ENCODE measurements at places on chromosomes 12 and 14. TPM values are rescaled to one million over a fixed set of nuclear protein-coding genes. Genes with fewer than 3 reads are reported as not detected.
A peak's percentile ranks its signal among the peaks of the same experiment; 100 is the strongest.

DNA sequence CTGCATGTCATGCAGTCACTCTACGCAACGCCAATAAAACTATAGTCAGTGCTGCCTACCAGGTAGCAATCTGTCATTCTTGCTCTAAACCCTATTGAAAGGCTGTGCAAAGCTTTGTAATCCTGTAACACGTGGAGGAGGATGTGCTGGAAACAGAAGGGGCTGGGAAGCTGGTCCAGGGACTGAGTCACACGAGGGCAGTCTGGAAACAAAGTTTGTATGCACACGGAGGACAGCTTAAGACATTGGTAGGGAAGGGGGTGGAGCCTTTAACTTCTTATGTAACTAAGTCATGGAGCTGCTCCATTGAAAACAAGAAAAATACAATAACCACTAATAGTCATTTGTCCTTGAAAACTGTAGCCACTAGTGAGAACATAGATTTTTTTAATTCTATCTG lies 128.0 kb downstream of the BCAT1 start:
- H3K4me3 ChIP-seq, result no peak overlapping the region

GRCh38 chr12:96117460-96117859 lies 76.7 kb upstream of the ELK3 start:
- no peaks in the 10 kb centered on the region for H3K36me3 ChIP-seq
- H3K27ac ChIP-seq, result no peak overlapping the region
- no peak overlapping the region for H3K4me3 ChIP-seq
- no peak for DNase-seq

GRCh38 chr14:105065280-105066228 lies at the start of gene GPR132:
Gene GPR132, minus strand, starts transcription at chr14:105065430. Its CDS starts 10,010 bp downstream, at chr14:105055420.
- no peak within 1 kb of the TSS for H3K27ac ChIP-seq
- no peaks in the 10 kb centered on the region for H3K27me3 ChIP-seq
- H3K36me3 ChIP-seq, result no peaks in the 10 kb centered on the region
- H3K4me1 ChIP-seq, result peaks cover 13% of the 10 kb centered on the region

DNA sequence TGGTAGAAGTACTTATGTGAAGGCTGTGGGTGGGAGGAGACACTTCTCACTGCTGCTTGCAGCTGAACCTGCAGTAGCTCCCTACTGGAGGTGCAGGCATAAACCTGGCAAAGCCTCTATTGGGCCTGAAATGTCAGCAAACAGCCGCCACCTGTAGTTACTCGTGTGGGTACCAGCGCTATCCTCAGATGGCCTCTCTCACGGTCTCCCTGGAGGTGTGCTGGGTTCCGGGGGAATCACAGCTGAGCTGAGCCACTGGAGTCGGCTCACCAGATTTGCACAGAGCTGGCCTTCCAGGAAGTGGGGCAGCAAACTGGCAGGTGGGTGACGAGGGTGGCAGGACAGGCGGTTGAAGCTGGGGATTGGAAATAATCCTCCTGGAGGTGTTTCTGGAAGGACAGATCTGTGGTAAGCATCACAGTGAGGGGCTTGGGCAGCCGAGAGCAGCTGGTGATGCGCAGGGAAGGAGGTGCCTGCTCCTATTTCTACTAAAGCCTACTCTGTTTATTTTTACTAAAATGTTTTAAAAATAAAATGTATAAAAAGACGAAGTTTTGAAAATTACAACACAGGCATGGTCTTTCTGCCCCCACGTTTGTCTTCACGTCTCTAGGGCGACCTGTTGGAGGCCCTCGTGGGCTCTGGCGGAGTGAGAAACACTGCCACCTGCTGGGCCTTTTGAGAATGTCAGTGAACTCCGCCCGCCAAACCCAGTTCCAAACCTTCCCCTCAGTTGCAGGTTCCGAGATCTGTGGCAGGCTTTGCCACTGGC lies 67.8 kb upstream of the PLEKHG3 start:
- no peaks in the 10 kb centered on the region for H3K36me3 ChIP-seq
- no peak overlapping the region for H3K4me3 ChIP-seq
- H3K27me3 ChIP-seq, result no peaks in the 10 kb centered on the region
- H3K27ac ChIP-seq, result no peak overlapping the region
- DNase-seq, result peak; percentile 81

DNA sequence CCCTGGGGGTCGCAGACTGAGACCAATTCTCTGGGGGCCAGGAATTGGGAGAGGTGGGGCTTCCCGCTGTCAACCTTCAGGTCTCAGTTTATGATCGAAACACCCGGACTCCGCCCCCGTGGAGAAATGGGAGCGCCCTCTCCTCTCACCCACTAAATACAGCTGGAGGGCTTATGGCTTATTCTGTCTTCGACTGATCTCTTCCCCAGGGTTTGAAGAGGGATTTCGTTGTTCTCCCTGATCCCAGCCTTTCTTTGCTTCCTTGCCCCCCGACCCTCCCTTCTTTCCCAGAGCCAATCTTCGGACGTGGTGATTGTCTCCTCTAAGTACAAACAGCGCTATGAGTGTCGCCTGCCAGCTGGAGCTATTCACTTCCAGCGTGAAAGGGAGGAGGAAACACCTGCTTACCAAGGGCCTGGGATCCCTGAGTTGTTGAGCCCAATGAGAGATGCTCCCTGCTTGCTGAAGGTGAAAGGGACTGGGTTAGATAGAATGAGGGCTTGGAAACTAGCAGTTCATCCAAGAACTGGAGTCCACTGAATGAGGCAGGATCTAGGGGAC lies 607 bp downstream of the OS9 start:
- H3K27me3 ChIP-seq, result peaks cover 23% of the 10 kb centered on the region
- DNase-seq, result peak; percentile 58
- peak overlapping the region; percentile 24 for H3K27ac ChIP-seq
- H3K4me1 ChIP-seq, result peaks cover 6% of the 10 kb centered on the region

- H3K4me1 ChIP-seq, result peaks cover 13% of the 10 kb centered on the region
- H3K27ac ChIP-seq, result no peak overlapping the region
- no peak overlapping the region for H3K4me3 ChIP-seq
- H3K27me3 ChIP-seq, result no peaks in the 10 kb centered on the region
- no peaks in the 10 kb centered on the region for H3K36me3 ChIP-seq
- no peak for DNase-seq
Measured at GRCh38 chr12:105927564-105927963, 211.2 kb downstream of the NUAK1 start.

- peaks cover 3% of the 10 kb centered on the region for H3K27me3 ChIP-seq
- peaks cover 7% of the 10 kb centered on the region for H3K4me1 ChIP-seq
- H3K36me3 ChIP-seq, result no peaks in the 10 kb centered on the region
- DNase-seq, result no peak
Measured at GRCh38 chr14:38290601-38291188, 34.8 kb upstream of the CLEC14A start.

DNA sequence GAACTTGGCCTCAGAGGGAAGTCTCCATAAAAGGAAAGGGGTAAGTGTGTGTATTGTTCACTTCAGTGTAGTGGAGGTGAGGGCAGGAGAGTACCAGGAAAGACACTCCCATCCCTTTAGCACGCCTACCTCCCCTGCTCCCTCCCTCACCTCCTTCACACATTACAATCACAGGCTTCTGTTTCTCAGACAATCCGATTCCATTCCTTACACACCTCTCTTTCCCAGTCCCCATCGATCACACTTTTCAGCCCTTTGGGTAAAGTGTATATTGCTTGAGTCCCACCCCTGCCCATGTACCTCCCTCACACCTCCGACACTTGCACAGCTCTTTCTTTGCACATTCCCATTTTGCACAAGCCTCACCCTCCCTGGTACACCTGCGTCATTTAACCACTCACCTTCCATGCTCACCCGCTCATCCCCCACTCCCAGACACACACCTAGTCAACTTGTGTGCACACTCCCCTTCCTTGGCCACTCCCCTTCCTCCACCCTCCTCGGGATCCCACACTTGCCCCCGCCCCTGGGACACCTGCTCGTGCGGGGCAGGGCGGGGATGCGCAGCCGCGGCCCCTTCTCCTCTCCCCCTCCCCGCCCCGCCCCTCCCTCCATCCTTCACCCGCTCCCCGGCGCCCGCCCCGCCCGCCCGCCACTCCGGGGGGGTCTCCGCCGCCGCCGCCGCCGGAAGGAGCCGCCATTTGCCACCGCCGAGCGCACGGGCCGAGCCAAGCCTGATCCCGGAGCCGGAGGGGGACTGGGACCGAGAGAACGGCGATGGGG lies at the start of gene MARCHF9:
TSS of gene MARCHF9 (plus strand) at position 693 of the 783 bp plus-strand sequence. CDS start 426 bp downstream, outside the sequence.
- H3K27ac ChIP-seq, result no peak within 1 kb of the TSS
- H3K27me3 ChIP-seq, result peaks cover 29% of the 10 kb centered on the region
- H3K4me1 ChIP-seq, result peaks cover 31% of the 10 kb centered on the region
- DNase-seq, result peak; percentile 82

The SLC38A4 gene
- 2.5 TPM for total RNA-seq

GRCh38 chr12:125299840-125300239 lies 234.6 kb downstream of the AACS start:
- peaks cover 7% of the 10 kb centered on the region for H3K4me1 ChIP-seq
- no peaks in the 10 kb centered on the region for H3K27me3 ChIP-seq
- H3K36me3 ChIP-seq, result no peaks in the 10 kb centered on the region

GRCh38 chr12:118763234-118763633 lies 218.1 kb upstream of the SRRM4 start:
- no peaks in the 10 kb centered on the region for H3K27me3 ChIP-seq
- H3K27ac ChIP-seq, result no peak overlapping the region
- H3K36me3 ChIP-seq, result no peaks in the 10 kb centered on the region
- H3K4me3 ChIP-seq, result no peak overlapping the region
- no peaks in the 10 kb centered on the region for H3K4me1 ChIP-seq

DNA sequence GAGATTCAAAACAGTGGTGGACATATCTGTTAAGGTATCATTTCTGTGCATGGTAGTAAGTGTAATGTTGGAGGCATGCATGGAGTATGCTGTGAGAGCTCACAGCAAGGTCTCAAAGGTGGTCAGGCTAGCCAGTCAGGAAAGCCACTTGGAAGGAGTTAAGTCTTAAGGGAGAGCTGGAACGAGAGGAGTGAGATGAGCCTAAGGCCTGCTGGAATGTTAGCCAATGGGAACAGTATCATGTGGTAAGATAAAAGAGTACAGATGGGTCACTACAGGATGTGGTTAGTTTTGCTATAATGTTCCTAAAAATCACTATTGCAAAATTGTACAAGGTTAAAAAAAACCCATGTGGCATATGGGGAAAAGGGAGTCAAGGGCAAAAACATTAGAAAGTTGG lies 311.7 kb upstream of the E2F7 start:
- peaks cover under 1% of the 10 kb centered on the region for H3K4me1 ChIP-seq
- no peak overlapping the region for H3K4me3 ChIP-seq
- H3K27me3 ChIP-seq, result no peaks in the 10 kb centered on the region
- H3K27ac ChIP-seq, result no peak overlapping the region
- DNase-seq, result no peak
- H3K36me3 ChIP-seq, result no peaks in the 10 kb centered on the region
